Nephron progenitor cell (in vitro differentiated cells): ENCODE measurements at places on chromosomes 2 and 18.

GRCh38 chr18:48955830-48956261, 5.1 kb upstream of the SMAD7 start:
- DNase-seq: no peak
- H3K4me3 ChIP-seq: no peak overlapping the region
- peaks cover 51% of the 10 kb centered on the region for H3K4me1 ChIP-seq
- H3K27me3 ChIP-seq: peaks cover 38% of the 10 kb centered on the region
- H3K36me3 ChIP-seq: no peaks in the 10 kb centered on the region

DNA sequence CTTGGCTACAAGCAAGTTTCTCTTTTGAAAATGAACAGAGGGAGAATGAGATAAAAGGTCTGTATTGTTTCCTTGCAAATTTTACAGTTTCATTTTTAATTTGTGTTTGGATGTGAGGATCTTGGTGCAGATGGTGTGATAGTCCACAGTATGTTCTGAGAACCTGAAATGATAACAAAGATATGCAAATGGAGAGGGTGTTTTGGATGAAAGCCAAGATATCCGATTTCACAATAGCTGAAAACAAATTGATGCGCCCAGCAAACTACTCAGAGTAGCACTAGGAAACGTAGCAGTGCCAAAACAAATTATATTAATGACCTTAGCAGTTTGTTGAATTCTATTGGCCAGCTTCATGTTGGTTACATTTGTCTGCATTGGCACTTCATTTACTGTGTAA, 683.5 kb downstream of the TMEM182 start:
- H3K27me3 ChIP-seq: no peaks in the 10 kb centered on the region
- H3K27ac ChIP-seq: no peak overlapping the region
- H3K36me3 ChIP-seq: no peaks in the 10 kb centered on the region
- DNase-seq: no peak
- no peaks in the 10 kb centered on the region for H3K4me1 ChIP-seq

DNA sequence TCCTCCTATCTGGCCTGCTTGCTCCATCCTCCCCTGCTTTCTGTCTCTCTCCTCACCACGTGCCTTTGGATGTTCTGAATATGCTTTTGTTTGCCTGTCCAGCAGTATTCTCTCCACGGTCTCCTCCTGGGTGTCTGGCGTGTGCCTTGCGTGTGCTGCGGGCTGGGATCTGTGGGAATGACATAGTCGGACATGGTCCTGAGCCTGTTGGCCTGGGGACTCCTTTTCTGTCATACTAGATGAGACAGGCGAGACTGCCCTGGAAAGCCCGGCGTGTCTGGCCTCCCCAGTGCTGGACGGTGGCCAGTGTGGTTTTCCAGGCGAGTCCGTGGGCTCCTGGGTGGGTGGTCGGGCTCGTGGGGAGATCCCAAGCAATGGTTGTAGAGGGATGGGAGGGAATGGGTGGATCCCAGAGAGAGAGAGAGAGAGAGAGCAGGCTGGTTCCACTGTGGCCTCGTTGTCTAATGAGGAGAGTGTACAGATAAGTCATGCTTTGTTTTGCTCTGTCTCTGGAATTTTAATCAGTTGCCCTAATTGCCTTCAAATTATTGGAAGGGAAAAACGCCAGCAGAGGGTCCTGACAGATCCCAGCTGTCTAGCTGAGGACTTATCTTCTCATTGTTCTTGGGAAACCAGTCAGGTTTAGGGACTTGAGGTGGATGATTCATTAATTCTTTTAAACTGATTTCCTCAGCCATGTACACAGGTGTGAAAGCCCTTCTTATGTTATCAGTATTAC, 58.3 kb downstream of the HPCAL1 start:
- no peak overlapping the region for H3K4me3 ChIP-seq
- H3K27me3 ChIP-seq: peaks cover 6% of the 10 kb centered on the region
- H3K36me3 ChIP-seq: no peaks in the 10 kb centered on the region
- H3K4me1 ChIP-seq: peaks cover 23% of the 10 kb centered on the region

- H3K4me3 ChIP-seq: no peak overlapping the region
- no peak for DNase-seq
- peak overlapping the region; percentile 30 for H3K27ac ChIP-seq
- H3K36me3 ChIP-seq: no peaks in the 10 kb centered on the region
- peaks cover 25% of the 10 kb centered on the region for H3K4me1 ChIP-seq
Measured at GRCh38 chr2:138329591-138329990, 172.0 kb upstream of the SPOPL start.

GRCh38 chr2:241291977-241292376, 23.5 kb downstream of the HDLBP start:
- peaks cover 15% of the 10 kb centered on the region for H3K4me1 ChIP-seq
- peaks cover 27% of the 10 kb centered on the region for H3K36me3 ChIP-seq
- H3K27ac ChIP-seq: no peak overlapping the region
- no peak overlapping the region for H3K4me3 ChIP-seq
- DNase-seq: no peak

DNA sequence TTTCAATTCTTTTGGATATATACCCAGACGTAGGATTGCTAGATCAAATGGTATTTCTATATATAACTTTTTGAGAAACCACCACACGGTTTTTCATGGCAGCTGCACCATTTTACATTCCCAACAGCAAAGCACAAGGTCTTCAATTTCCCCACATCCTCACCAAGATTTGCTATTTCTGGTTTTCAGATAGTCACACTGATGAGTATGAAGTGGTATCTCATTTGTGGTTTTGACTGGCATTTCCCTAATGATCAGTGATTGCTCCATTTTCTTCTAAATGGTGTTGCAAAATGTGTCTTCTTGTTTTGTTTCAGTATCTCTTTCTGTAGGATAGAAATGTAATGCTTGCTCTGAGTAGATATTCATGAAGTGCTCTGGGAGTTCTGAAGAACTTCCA, 52.0 kb downstream of the ANKRD44 start:
- no peaks in the 10 kb centered on the region for H3K27me3 ChIP-seq
- no peak overlapping the region for H3K27ac ChIP-seq
- no peaks in the 10 kb centered on the region for H3K36me3 ChIP-seq
- no peak for DNase-seq
- H3K4me3 ChIP-seq: no peak overlapping the region

DNA sequence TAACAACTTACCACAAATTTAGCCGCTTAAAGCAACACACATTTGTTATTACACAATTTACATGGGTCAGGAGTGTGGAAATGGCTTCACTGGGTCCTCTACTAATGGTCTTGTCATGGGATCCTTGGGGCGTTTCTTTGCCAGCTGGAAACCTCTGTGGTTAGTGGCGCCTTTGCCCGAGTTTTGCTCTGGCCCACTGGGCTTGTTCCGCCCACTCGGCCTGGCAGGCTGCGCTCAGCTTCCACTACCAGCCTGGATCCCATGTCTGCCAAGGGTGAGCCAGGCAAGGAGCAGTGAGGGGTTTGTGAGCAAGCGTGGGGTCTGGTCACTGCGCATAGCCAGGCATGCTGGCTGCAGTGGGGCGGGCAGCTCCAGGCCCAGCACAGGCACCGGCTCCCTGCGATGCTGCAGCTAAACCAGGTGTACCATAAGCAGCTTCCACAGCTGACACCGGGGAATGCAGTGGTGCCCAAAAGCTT, 16.2 kb upstream of the MBD2 start:
- H3K4me1 ChIP-seq: peaks cover 5% of the 10 kb centered on the region
- no peak overlapping the region for H3K27ac ChIP-seq
- no peak overlapping the region for H3K4me3 ChIP-seq
- peaks cover 5% of the 10 kb centered on the region for H3K27me3 ChIP-seq
- no peaks in the 10 kb centered on the region for H3K36me3 ChIP-seq
- no peak for DNase-seq

GRCh38 chr18:40120356-40120755, 1834.7 kb upstream of the PIK3C3 start:
- H3K36me3 ChIP-seq: peaks cover 36% of the 10 kb centered on the region
- DNase-seq: no peak
- no peak overlapping the region for H3K27ac ChIP-seq
- peaks cover 20% of the 10 kb centered on the region for H3K4me1 ChIP-seq
- H3K4me3 ChIP-seq: no peak overlapping the region
- peaks cover 2% of the 10 kb centered on the region for H3K27me3 ChIP-seq

- DNase-seq: no peak
- no peaks in the 10 kb centered on the region for H3K27me3 ChIP-seq
- peaks cover 54% of the 10 kb centered on the region for H3K36me3 ChIP-seq
Measured at GRCh38 chr2:32495139-32495538, 132.7 kb upstream of the TTC27 start.

- H3K36me3 ChIP-seq: peaks cover 5% of the 10 kb centered on the region
- no peak overlapping the region for H3K4me3 ChIP-seq
- no peak for DNase-seq
- peaks cover 7% of the 10 kb centered on the region for H3K27me3 ChIP-seq
- no peak overlapping the region for H3K27ac ChIP-seq
Measured at GRCh38 chr2:20219763-20220380, 5.1 kb downstream of the SDC1 start.

- no peaks in the 10 kb centered on the region for H3K36me3 ChIP-seq
- no peak overlapping the region for H3K4me3 ChIP-seq
- H3K27ac ChIP-seq: no peak overlapping the region
- DNase-seq: no peak
Measured at GRCh38 chr2:21195326-21195725, 71.6 kb downstream of the TDRD15 start.

- H3K36me3 ChIP-seq: no peaks in the 10 kb centered on the region
- H3K4me3 ChIP-seq: no peak overlapping the region
- DNase-seq: peak; percentile 4
- H3K4me1 ChIP-seq: peaks cover 11% of the 10 kb centered on the region
Measured at GRCh38 chr2:213766465-213766901, 482.2 kb downstream of the SPAG16 start.

DNA sequence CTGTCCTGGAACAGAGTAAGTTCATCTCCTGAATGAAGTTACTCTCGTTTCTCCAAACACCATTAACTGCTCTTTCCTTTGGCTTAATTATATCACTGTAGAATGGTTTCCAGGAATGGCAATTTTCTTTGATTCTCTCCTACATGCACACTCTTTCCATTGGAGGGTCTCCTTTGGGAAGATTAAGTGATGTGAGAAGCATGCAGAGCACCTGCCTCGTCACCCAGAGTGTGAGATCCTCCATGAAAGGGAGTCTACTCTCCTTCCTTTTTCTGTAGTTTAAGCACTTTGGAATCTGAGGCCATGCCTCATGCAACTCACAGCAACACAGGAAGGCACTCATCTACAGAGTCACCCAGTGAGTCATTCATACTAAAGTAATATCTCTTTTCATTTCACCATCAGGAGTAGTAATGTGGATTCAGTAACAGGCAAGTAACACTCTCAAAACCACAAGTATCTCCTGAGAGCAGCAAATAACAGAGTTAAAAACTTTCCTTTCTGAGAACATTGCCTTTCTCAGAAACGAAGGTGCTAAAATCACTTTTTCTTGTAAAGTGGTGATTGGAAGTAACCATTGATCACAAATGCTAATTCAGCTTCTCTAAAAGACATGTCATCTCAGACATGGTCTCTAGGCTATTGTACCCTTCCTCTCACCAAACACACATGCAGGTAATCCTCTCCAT, 52.8 kb upstream of the IL1RL1 start:
- no peak overlapping the region for H3K4me3 ChIP-seq
- peaks cover 5% of the 10 kb centered on the region for H3K4me1 ChIP-seq
- peak overlapping the region; percentile 78 for H3K27ac ChIP-seq
- no peak for DNase-seq
- H3K27me3 ChIP-seq: peaks cover 10% of the 10 kb centered on the region
- H3K36me3 ChIP-seq: no peaks in the 10 kb centered on the region

DNA sequence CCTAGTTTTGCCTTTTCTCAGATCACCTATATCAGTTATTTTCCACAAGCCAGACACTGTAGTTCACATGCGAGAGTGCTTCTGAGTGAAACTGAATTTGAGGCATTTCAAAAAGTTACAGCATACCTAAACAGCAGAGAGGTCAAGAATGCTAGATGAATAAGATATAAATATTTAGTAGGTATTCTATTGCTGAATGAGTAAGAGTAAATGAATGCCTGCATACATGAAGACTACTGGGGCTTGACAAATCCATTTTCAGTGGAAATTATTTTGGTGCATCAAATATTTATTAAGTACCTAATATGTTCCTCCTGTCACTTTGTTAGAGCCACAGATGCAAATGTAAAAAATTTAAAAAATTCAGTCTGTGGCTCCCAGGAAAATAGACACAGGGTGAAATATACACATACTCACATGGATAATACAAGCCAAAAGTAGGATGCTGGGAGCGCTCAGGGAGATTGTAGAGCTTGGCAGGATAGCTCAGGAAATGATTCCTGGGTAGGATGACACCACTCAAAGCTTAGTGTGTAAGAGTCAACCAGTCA, 27.6 kb upstream of the CDC42EP3 start:
- no peaks in the 10 kb centered on the region for H3K4me1 ChIP-seq
- no peak overlapping the region for H3K4me3 ChIP-seq
- peaks cover 16% of the 10 kb centered on the region for H3K27me3 ChIP-seq
- H3K27ac ChIP-seq: no peak overlapping the region

DNA sequence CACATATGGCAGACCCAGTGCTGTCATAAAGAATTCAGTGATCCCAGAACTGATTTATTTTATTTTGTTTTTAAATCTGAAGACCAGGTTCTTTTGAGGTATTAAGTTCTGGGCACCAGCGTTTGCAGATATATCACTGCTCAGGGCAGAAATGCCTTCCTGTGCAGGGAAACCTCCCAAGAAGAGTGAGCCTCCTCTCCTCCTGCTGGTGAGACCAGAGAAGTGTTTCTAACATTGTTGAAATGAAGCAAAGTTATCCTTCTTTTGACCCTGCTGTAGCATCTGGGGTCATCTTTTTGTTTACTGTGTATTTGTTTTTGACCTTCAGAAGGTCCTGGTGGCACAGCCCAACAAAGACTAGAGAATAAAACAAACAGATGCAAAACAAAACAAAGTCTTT, 94.0 kb downstream of the AQP4 start:
- H3K4me1 ChIP-seq: peaks cover 44% of the 10 kb centered on the region
- no peaks in the 10 kb centered on the region for H3K36me3 ChIP-seq
- no peak for DNase-seq
- no peak overlapping the region for H3K4me3 ChIP-seq

GRCh38 chr2:9160732-9161131, 45.9 kb upstream of the ASAP2 start:
- DNase-seq: no peak
- no peaks in the 10 kb centered on the region for H3K36me3 ChIP-seq
- peaks cover 11% of the 10 kb centered on the region for H3K27me3 ChIP-seq
- H3K4me3 ChIP-seq: no peak overlapping the region
- H3K27ac ChIP-seq: no peak overlapping the region
- peaks cover 22% of the 10 kb centered on the region for H3K4me1 ChIP-seq

DNA sequence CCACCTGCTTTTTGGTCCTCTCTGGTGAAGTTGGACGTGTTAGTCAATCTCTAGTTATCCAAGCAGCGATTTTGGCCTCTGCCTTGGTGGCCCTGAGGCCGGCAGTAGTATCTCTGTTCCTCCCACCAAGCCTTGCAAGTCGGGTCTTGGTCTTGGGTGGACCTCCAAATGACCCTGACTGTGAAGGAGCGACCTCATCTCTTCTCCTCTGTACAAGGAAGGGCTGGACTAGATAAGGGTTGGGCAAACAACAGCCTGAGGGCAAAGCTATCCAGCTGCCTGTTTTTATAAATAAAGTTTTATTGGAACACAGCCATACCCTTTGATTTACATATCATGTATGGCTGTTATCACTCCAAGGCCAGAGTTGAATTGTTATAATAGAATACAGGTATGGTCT, 74.6 kb upstream of the FOSL2 start:
- peaks cover 4% of the 10 kb centered on the region for H3K27me3 ChIP-seq
- no peak overlapping the region for H3K4me3 ChIP-seq
- H3K36me3 ChIP-seq: no peaks in the 10 kb centered on the region
- no peak for DNase-seq
- peaks cover 10% of the 10 kb centered on the region for H3K4me1 ChIP-seq
- peak overlapping the region; percentile 64 for H3K27ac ChIP-seq

- H3K27ac ChIP-seq: no peak overlapping the region
- peaks cover 16% of the 10 kb centered on the region for H3K36me3 ChIP-seq
- H3K4me3 ChIP-seq: no peak overlapping the region
- peaks cover 3% of the 10 kb centered on the region for H3K27me3 ChIP-seq
- H3K4me1 ChIP-seq: peaks cover 15% of the 10 kb centered on the region
Measured at GRCh38 chr18:58559427-58560186, 69.3 kb downstream of the ALPK2 start.
